ENCODE measurements at places on chromosomes 16 and 17.

GRCh38 chr16:886084-886543, 84.7 kb downstream of the LMF1 start:
- DNase-seq, result no peak

GRCh38 chr17:4582691-4583090, 1.6 kb upstream of the SMTNL2 start:
- DNase-seq, result no peak

GRCh38 chr16:80317599-80318037, 223.2 kb upstream of the DYNLRB2 start:
- DNase-seq, result no peak

- no peak for DNase-seq
Measured at GRCh38 chr16:89437991-89438390, 52.4 kb downstream of the ANKRD11 start.

GRCh38 chr17:79993390-79994227, 42.1 kb downstream of the TBC1D16 start:
- no peak for DNase-seq

DNA sequence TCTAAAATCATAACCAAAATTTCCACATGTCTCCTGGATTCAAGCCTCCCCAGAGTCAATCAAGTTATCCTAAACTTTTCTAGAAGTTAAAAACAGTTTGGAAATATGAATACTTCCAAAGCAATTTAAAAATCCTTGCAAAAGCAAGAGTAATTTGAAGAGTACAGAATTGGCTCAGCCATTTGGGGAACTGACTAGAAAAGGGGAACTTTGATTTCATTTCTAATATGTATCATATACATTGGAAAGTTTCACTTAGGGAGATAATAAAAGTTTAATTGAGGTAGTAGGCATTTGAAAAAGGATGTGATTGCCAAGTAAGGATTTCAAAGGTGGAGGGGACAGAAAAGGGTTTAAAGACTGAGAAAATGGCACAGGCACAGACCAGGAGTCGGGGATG, 9.0 kb upstream of the SLFN12L start:
- no peak for DNase-seq

DNA sequence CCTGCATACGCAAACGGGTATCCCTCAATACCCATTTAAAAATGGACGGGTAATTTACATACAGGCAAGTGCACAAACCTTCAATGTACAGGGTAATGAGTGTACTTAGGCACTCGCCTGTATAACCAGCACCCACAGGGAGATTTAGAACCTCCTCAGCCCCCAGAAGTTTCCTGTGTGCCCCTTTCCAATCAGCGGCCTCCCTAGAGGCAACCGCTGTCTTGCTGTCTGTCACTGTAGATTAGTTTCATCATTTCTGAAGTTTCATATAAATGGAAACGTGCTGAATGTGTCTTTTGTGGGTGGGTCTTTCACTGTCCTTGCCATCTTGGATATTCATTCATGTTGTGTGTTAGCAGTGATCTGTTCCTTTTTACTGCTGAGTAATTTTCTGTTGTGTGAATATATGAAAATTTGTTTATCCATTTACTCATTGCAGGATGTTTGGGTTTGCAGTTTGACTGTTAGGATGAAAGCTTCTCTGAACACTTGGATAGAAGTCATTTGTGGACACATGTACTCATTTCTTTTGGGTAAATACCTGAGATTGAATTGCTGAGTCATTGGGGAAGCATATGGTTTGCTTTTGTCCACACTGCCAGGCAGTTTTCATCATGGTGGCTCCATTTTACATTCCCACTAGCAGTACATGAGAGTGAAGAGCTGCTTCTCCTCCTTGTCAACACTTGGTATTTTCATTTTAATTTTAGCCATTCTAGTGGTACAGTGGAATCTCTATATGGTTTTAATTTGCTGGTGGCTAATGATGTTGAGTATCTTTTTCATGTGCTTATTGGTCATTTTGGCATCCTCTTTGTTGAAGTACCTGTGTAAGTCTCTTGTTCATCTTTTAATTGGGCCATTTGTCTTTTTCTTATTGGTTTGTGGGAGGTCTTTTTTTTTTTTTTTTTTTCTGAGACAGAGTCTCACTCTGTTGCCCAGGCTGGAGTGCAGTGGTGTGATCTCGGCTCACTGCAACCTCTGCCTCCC, 2.1 kb upstream of the ADCY7 start:
- no peak for DNase-seq

Data from HS-27A (cell line).